ENCODE measurements at places on chromosomes 1 and 21. TPM values are rescaled to one million over a fixed set of nuclear protein-coding genes. Genes with fewer than 3 reads are reported as not detected.

DNA sequence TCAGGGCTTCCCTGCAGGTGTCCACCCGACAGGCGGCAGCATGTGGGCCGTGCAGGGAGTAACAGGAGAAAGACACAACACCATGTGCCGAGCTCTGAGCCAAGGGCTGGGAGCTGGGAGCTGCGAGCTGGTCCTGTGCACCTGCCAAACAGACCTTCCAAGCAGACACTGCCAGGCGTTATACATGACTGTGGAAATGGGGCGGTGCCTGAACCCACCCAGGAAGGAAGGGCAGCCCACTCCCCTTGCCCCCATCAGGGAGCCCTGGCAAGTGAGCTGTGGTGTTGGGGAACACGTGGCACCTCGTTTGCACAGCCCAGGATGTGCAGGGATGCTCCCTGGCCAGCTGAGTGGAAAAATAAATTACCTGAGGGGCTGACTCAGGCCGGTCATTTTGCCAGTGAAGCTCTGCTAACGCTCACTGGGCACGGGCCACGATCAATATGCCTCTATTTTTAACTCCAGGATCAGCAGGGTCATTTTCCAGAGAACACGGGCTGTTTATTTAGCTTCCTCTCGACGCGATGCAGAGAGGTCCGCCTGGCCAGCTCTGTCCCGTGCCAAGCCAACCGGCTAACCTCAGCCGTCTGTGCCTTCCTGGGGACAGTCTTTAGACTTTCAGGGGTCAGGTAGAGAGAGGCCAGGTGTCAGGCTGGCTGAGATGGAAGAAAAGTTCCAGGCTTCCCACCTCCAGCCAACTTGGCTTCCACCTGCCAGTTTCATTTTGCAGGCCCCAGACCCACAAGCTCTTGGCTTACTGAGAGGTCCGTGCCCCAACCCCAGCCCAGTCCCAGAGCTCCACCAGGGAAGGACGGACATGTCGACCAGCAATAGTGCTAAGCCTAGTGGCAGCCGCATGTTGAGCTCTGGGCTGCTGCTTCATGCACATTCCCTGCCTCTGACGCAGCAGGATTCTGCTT, 196.7 kb upstream of the VAMP3 start:
- no peaks in the 10 kb centered on the region for H3K4me1 ChIP-seq
- H3K27me3 ChIP-seq = no peaks in the 10 kb centered on the region
- no peaks in the 10 kb centered on the region for H3K36me3 ChIP-seq
- DNase-seq = peak; percentile 54
- no peak overlapping the region for H3K4me3 ChIP-seq

DNA sequence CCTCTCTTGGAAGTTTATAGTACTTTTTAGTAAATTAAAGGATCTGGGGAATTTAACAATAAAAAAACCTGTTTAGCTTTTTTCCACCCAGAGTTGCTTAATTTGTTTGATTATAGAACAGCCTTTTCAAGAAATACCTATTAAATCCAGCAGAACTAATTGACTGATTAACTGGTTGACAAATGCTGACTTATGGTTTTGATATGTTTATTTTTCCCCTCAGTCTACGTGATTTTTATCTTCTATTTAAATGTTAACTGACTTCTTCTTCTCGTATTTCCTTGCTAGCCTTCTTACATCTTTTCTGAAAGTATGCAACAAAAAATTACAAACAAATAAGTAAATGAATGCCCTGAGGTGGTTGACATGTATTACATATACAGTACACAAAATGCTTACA, 302.9 kb upstream of the SPAG17 start:
- no peak overlapping the region for H3K4me3 ChIP-seq
- DNase-seq = no peak
- no peaks in the 10 kb centered on the region for H3K36me3 ChIP-seq
- no peak overlapping the region for H3K27ac ChIP-seq

DNA sequence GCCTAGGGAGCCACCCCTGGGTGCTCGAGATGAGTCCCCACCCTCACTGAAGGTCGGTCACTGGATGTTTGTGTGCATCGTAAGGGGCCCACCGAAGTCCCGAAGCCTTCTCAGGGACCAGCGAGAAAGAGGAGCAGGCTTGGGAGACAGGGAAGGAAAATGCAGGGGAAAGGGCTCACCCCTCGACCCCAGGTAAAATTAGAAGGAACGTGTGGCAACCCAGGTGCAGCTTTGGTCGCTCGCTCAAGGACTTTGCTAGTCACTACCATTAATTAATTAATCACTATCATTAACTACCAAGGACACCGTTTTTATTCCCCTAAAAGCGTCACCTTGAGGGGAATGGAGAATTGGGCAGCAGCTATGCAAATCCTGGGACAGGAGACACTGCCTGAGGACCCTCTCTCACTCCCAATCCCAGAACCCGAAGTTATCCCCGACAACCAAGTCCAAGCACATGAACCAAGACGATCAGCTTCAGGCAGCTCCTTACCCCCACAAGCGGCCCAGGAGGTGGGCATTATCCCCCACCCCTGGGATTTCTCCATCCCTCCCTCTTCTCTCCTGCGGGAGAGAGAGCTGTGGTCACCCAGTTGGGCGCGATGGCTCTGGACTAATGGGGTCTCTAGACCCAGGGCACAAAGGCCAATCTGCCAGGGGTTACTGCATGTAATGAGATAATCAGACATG, 4.2 kb upstream of the SIM2 start:
- no peaks in the 10 kb centered on the region for H3K27me3 ChIP-seq
- DNase-seq = no peak
- H3K27ac ChIP-seq = no peak overlapping the region
- no peak overlapping the region for H3K4me3 ChIP-seq
- no peaks in the 10 kb centered on the region for H3K36me3 ChIP-seq

Gene MYBPH
- 0.16 TPM for total RNA-seq

GRCh38 chr1:156642265-156643048, 540 bp downstream of the BCAN start:
- H3K36me3 ChIP-seq = no peaks in the 10 kb centered on the region
- H3K4me1 ChIP-seq = peaks cover 15% of the 10 kb centered on the region
- no peaks in the 10 kb centered on the region for H3K27me3 ChIP-seq
- H3K27ac ChIP-seq = no peak overlapping the region
- H3K4me3 ChIP-seq = peak overlapping the region; percentile 60

Gene RORC
- total RNA-seq = 55.4 TPM

Gene LGR6
- total RNA-seq = 8.3 TPM

- H3K27ac ChIP-seq = no peak overlapping the region
- no peaks in the 10 kb centered on the region for H3K27me3 ChIP-seq
- no peaks in the 10 kb centered on the region for H3K36me3 ChIP-seq
- H3K4me1 ChIP-seq = no peaks in the 10 kb centered on the region
- peak; percentile 15 for DNase-seq
These were observed 735 bp upstream of the BRINP3 start for GRCh38 chr1:190478149-190479049.

Gene IRF6
- 8.7 TPM for total RNA-seq

Gene SPATC1L
- 75.6 TPM for total RNA-seq

Gene HSD3B2
- total RNA-seq = 0.19 TPM

DNA sequence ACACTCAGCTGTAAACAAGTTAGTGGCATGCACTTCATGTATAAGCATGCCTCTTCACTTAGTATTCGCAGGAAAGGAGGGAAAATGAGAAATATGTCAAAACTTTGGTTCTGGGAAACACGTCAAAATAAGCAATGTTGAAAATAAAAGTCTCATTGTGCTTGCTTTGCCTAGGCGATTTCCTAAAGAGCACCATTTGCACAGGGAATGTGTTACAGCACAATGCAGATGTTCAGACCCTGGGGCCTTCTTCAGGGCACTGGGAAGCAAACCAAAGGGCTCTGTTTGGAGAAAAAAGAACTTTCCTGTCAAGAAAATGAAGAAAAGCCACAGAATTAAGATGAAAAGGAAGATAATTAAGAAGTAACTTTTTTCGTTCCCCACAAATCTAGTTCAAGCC, 98.6 kb upstream of the PLD5 start:
- H3K4me1 ChIP-seq = no peaks in the 10 kb centered on the region
- H3K36me3 ChIP-seq = no peaks in the 10 kb centered on the region

DNA sequence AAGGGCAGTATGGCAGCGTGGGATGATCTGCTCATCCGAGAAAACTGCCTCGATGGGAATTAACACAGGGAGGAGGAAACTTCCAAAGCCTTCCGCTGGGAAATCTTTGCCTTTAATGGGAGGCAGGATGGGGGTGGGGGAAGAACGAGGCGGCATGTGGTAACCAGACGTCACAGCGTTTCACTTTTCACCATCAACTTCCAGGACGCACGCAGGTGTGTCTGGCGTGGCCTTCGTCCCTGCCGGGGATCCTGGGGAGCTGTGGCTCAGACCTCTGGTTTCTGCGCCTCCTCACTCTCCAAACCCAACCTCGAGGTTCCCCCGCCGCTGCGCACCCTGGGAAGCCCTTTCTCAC, 282 bp downstream of the RSPH1 start:
- peak overlapping the region; percentile 61 for H3K4me3 ChIP-seq
- no peaks in the 10 kb centered on the region for H3K4me1 ChIP-seq

Gene AGO4
- 24.0 TPM for total RNA-seq

- H3K27ac ChIP-seq = no peak overlapping the region
- H3K4me3 ChIP-seq = no peak overlapping the region
- DNase-seq = no peak
- H3K27me3 ChIP-seq = no peaks in the 10 kb centered on the region
- no peaks in the 10 kb centered on the region for H3K36me3 ChIP-seq
These were observed 58.7 kb downstream of the KIAA0040 start for GRCh38 chr1:175133673-175134435.
